ENCODE measurements at places on chromosomes 7 and 10. TPM values are rescaled to one million over a fixed set of nuclear protein-coding genes. Genes with fewer than 3 reads are reported as not detected.

SUN3 gene
- not detected for total RNA-seq

VPS50 gene
- total RNA-seq: 68.5 TPM

CYP2C9 gene
- not detected for total RNA-seq

VWDE gene
- 3.3 TPM for total RNA-seq

UCMA gene
- not detected for total RNA-seq

GRM3 gene
- total RNA-seq: 80.1 TPM

JAKMIP3 gene
- total RNA-seq: 30.6 TPM

VKORC1L1 gene
- 23.5 TPM for total RNA-seq

NKX1-2 gene
- 0.60 TPM for total RNA-seq

HYAL4 gene
- total RNA-seq: not detected

Measured in dorsolateral prefrontal cortex (tissue), 122 donors.